ENCODE measurements at places on chromosomes 2 and 18.

- DNase-seq = no peak
These were observed 31.2 kb downstream of the ZDBF2 start for GRCh38 chr2:206305523-206306245.

DNA sequence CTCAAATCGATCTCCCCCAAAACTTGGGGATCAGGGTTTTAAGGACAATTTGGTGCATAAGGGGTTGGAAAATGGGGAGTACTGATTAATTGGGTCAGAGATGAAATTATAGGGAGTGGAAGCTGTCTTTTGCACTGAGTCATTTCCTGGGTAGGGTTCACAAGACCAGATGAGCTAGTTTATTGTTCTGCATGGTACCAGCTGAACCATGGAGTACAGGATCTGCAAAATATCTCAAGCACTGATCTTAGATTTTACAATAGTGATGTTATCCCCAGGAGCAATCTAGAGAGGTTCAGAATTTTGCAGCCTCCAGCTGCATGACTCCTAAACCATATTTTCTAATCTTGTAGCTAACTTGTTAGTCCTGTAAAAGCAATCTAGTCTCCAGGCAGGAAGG, 73.1 kb downstream of the CPO start:
- DNase-seq = no peak

GRCh38 chr2:240362826-240363745, 72.4 kb upstream of the GPC1 start:
- no peak for DNase-seq

GRCh38 chr2:158723181-158723838, 71.8 kb upstream of the DAPL1 start:
- DNase-seq = no peak

DNA sequence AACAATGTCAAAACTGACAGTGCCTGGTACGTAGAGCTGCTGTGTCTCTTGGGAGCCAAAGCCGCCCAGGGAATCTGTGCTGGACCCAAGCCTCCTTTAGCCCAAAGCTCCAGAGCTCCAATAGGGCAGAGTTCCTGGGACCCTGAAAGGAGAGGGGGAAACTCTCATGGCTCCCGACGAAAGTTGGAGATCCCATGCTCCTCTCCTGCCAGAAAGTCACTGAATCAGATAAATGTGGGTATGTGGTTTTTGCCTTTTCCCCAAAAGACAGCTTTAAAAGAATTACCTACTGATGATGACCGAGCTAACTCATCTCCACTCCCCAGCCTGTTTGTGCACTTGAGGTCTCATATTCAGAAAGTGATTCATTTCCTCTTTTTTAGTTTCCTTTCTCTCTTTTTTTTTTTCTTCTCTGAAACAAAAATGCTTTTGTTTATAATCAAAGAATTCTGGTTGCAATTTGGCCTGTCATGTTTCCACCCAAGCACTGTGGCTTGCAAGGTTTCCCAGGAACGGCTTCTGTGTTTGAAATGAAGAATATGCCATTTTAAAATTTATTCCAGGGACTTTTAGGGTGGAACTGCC, 14.1 kb upstream of the PMAIP1 start:
- no peak for DNase-seq

All from NCI-H146 (cell line).